Right hindlimb (tissue), 1 donor: ENCODE measurements at places on chromosomes 2 and 18.

DNA sequence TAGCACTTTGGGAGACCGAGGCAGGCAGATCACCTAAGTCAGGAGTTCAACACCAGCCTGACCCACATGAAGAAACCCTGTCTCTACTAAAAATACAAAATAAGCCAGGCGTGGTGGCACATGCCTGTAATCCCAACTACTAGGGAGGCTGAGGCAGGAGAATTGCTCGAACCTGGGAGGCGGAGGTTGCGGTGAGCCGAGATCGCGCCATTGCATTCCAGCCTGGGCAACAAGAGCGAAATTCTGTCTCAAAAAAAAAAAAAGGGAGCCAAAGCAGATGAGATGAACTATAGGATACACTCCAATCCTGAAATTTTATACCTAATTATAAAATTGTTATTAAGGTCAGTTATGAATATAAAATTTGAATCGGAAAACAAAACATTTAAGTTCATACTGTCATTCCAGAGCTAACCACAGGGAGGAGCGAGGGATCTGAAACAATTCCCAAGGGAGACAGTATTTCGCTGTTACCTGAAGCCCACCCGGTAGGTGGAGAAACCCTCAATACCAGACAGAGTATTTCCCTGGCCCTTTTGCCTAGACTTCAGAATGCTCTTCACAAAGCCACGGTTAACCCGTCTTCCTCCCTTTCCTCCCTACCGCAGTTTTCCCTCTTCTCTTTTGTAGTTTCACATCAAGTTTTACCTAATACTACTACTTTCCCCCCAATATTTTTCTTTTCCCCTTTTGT, 1.4 kb downstream of the PPM1G start:
- DNase-seq = peak; percentile 26

DNA sequence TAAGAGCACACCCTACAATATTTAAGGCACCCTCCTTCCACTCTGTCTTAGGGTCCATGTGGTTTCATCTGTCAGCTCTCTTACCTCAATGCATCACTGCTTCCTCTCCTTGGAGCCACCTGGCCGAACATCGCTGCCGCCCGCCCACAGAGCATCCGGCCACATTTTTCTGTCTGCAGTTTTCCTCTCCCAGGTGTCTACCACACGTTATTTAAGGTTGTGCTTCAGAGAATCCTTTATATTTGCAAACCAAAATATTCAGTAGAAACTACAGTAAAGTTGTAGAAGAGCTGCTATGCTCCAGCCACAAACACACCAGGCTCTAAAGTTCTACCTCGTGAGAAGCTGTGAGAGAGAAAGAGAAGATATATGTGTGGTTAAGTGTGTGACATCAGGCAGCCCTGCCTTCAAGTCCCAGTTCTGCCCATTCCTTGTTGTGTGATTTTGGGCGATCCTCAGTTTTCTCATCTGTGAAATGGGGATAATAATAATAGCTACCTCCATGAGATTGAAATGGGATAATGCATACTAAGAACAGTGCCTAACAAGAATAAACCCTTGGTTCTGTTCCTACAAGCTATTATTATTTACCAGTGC, 4.9 kb upstream of the STK17B start:
- DNase-seq = no peak

- no peak for DNase-seq
These were observed 54.7 kb downstream of the EML4 start for GRCh38 chr2:42223855-42224268.

- DNase-seq = no peak
These were observed 967.8 kb downstream of the BCL11A start for GRCh38 chr2:59585655-59586054.

- no peak for DNase-seq
These were observed 239.1 kb downstream of the KCNS3 start for GRCh38 chr2:18117592-18117991.

- DNase-seq = peak; percentile 35
These were observed 44.2 kb upstream of the SLC39A10 start for GRCh38 chr2:195612611-195613495.

- DNase-seq = no peak
These were observed 120.9 kb upstream of the DLX2 start for GRCh38 chr2:172223601-172224054.

DNA sequence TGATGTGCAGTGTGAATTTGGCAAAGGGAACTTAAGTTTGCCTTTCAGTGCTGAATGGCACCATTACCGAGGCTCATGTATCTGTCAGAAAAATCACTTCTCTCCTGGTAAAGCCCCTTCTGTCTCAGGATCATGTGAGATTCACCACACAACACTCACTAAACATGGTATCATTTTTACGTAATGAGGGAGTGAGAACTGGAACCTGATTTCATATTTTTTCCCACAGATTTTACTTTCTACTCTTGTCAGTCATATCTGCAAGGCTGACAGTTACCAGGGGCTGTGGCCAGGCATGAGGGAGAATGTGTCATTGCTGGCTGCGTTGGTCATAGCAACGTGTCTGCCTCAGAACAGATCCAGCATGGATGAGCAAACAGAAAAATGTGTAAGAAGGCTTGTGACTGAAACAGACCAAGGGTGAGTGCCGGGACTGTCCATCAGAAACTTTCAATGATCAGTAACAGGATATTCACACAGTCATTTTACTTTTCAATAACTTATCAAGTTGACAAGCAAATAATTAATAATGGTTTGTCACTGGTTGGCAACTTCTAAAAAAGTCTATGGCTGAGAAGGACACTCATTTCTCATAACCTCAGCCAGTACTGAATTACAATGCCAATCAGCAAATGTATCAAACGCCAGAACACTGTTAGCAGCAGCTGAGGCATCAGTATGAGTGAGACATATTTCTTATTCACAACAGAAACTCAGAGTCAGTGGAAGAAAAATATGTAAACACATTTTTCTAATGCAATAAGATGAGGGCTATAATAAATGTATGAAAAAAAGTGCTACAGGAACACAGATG, 100.5 kb downstream of the CDC42EP3 start:
- no peak for DNase-seq

DNA sequence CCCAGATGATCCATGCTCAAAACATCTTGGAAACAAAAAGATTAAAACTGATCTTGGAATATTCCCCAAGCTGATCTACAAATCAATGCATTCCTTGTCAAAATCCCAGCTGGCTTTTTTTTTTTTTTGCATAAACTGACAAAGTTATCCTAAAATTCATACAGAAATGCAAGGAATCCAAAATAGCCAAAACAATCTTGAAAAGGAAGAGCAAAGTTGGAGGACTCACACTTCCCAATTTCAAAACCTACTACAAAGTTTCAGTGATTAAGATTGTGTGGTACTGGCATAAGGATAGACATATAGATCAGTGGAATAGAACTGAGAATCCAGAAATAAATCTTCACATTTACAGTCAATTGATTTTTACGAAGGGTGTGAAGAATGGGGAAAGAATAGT, 306.8 kb upstream of the MGAT5 start:
- no peak for DNase-seq

DNA sequence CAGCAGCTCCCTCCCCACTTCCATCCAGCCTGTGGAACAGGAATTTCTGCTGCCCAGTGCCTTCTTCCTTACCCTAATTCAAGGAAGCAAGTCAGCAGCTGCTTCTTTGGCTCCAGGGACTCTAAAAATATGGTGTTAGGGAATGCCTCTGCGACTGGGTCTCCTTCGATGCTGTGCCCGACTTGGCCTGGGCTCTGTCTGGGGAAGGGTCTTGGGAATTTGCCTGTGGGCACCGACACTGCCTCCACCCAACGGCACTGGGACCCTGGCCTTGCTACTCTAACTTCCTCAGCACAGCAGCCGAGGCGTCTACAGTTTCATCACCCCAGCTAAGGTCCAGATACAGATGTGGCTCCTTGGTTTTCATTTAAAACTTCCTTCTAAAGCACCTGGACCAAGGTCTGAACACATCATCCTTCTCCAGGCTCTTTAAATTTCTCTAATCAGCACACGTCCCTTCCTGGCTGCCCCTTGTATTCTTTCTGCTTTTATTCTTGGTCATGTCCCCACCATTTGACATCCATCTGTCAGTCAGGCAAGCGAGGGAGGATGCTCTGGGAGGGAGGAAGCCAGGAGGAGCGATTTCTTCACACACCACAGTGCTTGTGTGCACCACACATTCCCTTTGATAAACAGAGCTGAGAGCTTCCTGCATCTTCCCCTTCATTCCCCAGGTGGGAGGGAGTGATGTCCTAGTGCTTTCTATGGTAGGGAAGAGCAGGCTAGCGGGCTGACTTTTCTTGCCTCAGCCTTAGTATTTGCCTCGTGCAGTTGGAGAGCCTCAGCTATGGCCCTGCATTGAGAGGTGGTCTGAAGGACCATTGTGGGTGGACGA, 6.8 kb downstream of the LBH start:
- no peak for DNase-seq

DNA sequence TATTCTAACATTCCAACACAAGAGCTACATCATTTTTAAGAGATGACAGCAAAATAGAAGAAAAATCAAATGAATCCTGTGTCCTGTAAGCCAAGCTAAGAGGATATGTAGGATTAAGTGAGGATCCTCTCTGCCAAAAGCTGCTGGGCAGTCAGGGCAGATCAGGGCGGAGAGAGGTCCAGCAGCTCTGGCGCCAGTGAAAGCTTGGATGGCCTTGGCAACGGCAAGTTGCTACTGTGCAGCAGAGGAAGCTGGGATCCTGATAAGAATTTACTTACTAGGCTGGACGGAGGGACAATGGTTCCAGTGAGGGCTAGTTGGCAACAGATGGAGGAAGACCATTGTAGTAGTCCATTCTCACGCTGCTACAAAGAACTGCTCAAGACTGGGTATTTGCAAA, 391.5 kb downstream of the XIRP2 start:
- DNase-seq = no peak

DNA sequence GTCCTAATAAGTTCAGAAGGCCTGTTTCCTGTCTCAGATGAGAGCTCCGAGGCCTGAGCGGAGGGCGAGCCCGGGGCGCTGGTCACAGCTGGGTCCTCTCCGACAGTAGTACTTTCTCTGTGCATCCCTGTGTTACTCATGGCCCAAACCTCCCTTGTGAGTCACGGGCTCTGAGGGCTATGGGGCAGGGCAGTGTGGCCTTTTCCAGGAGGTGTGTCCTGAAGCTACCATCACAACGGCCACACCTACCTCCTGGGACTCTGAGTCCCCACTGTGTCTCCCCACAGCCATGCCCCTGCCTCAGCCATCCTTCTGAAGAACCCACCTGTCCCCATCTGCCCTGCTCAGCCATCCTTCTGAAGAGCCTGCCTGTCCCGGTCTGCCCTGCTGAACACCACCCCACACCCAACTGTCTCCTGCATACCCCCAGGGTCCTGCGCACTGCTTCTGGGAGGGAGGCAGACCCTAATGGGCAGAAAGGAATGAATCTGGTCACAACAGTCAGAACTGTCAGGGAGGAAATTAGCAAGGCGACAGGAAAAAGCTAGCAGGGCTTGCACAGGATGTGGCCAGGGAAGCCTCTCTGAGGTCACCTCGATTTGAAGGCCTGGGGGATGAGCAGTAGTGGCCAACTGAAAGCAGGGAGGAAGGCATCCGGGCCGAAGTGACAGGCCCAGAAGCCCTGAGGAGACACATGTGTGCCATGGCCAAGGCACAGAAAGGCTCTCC, 145.4 kb upstream of the RIOK3 start:
- no peak for DNase-seq

- no peak for DNase-seq
These were observed 143.7 kb downstream of the ASB1 start for GRCh38 chr2:238570391-238570790.

- no peak for DNase-seq
These were observed 46.7 kb upstream of the LRRTM1 start for GRCh38 chr2:80351231-80351630.

DNA sequence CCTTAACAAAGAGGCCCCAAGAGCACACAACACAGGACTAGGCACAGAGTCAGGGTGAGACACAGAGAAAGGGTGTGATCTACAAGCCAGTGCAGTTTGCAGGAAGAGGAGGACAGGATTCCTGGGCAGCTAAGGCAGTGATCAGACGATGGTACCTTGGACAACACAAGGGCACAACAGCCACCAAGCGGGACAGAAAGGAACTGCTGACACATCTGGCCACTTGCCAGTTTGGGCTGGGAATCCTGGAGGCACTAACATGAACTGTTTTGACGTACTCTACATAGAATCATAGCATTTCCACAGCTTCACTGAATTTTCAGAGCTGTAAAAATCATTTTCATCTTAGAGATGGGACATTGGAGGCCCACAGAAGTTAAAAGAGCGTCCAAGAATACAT, 221.5 kb upstream of the SLC35G4 start:
- DNase-seq = peak; percentile 30

DNA sequence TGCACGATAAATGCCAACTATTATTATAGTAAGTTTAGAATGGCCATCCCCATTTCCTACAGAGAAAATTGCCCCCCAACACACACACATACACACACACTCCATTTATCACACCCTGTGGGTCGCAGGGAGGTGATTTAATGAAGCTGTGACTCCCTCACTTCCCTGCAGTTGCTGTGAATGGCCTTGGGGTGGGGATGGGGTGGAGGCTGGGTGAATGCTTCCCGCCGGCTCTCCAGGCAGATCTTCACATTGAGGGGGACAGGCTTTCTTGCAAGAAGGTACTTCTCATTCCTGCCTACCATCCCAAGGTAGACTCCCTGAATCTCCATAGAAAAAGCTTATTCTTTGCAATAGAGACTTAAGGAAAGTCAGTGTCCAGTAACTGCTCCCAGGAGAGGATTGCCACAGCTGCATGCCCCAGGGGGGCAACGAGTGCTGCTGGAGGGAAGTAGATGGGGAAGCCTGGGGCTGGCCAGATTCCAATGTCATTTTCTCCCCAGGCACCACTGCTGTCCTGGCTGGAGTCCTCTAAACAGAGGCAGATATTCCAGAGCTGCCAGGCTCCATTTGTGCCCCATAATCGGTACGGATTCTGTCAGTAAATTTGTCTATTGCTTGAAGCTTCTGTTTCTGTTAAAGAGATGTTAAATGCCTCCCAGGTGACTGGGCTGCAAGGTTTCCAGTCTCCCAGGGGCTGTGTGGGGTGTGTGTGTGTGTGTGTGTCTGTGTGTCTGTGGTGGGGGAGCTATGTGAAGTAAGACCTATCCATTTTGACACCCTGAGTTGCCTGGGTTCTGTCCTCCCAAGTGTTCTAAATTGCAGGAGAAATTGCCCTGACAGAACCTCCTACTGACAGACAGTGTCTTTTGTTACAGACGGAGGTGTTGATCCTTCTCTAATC, 265.5 kb downstream of the SRBD1 start:
- DNase-seq = no peak

DNA sequence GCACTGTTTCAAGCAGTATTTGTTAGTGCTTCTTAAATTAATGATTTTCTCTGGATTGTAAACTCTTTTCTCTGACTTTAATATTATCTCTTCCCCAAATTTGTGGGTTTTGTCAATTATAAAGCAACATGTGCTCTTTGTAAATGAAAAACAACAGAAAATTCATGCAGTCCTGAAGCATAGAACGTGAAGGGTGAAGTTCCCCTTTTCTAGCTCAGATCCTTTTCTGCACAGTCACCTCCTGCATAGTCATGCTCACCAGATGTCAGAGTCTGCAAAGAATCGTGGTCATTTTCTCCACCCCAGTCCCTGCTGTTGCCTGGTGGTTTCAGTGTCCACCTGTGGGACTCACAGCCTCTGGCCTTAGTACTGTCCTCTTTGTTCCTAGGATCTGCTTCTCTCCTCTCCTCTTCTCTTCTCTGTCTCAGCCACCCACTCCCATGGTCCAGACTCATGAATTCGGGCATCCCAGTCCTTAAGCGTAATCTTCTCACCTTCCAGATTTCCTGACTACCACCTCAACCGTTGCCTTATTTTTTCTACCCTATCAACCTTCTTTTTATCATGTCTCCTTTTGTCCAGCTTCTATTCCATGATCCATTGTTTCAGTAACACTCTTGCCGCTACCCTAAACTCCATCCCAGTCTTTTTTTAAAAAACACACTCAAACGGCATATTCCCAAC, 229.1 kb downstream of the RTP5 start:
- no peak for DNase-seq

GRCh38 chr2:66888791-66889631, 454.1 kb downstream of the MEIS1 start:
- DNase-seq = peak; percentile 50

GRCh38 chr18:60112369-60112768, 212.6 kb downstream of the PMAIP1 start:
- no peak for DNase-seq
